ENCODE measurements at places on chromosomes 3 and 15.

GRCh38 chr3:56864090-56864489 is 62.3 kb upstream of the ARHGEF3 start:
- no peak for DNase-seq

DNA sequence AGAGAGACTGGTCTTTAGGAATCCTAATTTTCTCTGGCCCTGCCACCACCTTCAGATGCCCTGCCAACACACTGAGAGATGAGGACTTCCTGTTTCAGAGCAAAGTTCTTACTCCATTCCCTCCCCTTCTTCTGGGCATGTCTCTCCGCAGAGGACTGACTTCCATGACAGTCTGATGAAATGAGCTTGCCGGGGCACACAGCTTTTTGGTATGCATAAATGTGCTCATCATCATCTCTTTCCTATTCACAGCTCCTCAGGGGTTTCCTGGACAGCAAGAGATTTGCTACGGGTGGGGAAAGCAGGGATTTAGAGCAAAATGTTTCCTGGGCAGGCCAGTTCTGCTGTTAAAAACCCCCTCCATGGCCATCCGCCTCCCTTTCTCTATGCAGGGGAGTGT is 27.6 kb upstream of the SEMA6D start:
- no peak for DNase-seq

DNA sequence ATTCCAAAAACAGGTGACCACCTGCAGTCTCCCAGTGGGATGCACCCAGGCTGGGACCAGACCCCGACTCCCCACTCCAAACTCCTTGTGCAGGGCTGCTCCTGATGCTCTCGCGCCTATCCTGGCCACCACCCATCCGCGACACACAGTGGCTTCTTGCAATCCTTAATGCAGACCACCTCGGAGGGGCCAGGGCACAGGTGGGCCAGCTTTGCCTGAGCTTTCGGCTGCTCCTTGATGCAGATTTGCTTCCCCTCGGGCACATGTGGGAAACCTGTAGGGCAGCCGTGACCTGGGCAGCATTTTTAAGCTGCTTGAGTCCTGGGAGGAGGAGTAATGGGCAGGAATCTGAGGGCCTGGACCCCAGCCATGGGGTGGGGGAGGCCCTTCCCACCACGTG is 18.9 kb downstream of the SLC6A11 start:
- DNase-seq, result no peak

GRCh38 chr3:64138046-64138445 is 87.2 kb downstream of the PRICKLE2 start:
- no peak for DNase-seq

- DNase-seq, result no peak
These were observed 8.0 kb upstream of the COL6A6 start for GRCh38 chr3:130509008-130509407.

DNA sequence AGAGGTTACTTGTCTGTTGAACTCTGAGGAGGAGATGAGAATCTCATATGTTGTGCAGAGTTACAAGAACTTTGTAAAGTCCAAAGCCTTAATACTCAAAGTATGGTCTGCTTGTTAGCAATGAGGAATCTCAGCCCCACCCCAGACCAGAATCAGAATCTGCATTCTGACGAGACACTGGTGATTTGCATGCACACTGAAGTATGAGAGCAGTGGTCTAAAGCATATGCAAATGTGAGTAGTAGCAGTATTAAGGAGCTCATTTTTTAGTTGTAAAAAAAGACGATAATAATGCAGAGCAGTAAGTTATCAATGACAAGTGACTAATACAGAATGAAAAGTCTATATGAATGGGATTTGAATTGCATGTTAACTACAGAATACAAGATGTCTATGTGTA is 327.7 kb downstream of the RYR3 start:
- no peak for DNase-seq

GRCh38 chr15:26537663-26538062 is 235.2 kb downstream of the GABRB3 start:
- DNase-seq, result peak; percentile 33

GRCh38 chr15:73985101-73985873 is 6.8 kb downstream of the STOML1 start:
- no peak for DNase-seq

DNA sequence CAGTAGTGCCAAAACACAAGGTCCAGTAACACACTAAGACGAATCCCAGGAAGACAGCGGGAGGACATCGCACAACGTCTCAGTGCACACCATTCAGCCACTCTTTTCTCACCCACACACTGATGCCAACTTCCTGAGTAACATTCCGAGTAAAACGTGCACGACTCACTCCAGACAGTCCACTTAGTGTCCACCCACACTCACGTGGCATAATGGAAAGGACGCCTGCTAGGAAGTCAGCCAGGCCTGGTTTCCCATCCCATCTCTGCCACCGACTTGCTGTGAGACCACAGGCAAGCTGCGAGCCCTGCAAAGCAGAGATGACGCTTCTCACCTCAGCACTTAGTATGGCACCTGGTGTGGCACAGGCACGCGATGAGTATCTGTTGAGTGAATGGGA is 36.8 kb upstream of the VGLL4 start:
- no peak for DNase-seq

- no peak for DNase-seq
These were observed 123.3 kb upstream of the BFSP2 start for GRCh38 chr3:133276594-133276993.

DNA sequence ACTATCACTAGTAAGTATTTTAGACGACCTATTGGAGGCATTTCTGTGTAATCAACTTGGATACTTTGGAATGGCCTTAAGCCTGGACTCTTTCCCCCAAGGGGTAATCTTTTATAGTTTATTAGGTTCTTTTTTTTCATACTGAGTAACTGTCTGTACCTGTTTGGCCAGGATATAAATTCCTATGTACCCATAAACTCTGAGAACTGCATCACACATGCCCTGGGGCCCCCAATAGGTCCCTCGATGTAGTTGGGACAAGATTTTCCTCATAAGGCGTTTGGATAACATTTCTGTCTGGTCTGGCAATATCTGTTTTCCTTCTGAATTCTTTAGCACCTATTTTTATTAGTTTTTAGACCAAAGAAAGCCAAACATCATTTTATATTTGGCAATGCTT is 86.4 kb upstream of the WNT7A start:
- DNase-seq, result no peak

DNA sequence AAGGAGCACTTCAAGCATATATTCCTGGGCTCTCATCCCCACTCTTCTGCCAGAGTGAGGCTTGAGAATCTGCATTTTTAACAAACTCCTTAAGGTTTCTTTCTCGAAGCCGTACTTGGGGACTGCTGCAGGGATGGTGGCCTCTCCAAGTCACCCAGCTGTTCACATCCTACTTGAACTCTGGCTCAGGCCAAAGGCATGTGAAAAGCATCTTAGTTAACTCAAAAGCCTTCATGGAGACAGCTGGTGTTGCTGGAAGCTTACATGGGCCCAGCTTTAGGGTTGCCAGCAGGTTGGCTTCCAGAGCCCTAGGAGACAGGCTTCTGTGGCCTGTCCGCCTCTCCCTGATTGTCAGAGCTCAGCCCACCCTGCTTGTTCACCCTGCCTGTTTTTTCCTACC is 139.2 kb downstream of the THSD4 start:
- no peak for DNase-seq

- DNase-seq, result peak; percentile 31
These were observed 2.3 kb upstream of the TMEM266 start for GRCh38 chr15:76057332-76058000.

DNA sequence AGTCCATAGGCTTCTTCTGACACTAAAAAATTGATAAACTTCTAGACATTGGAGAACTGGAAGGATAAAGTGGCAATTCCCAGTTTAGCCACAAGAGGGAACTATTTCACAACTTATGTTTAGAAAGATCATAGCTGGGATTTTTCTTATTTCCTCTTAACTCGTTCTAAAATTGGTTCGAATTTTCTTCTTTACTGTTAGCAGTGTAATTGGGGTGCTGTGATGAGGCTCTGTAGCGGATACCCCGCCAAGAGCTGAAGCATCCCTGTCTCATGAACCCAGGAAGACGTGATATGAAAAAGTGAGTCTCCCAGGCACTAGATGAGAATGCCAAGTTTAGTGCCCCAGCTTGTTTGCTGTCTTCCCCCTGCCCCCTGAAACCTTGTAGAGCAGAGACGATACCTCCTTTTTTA is 85.1 kb downstream of the PDCD6IP start:
- peak; percentile 26 for DNase-seq

DNA sequence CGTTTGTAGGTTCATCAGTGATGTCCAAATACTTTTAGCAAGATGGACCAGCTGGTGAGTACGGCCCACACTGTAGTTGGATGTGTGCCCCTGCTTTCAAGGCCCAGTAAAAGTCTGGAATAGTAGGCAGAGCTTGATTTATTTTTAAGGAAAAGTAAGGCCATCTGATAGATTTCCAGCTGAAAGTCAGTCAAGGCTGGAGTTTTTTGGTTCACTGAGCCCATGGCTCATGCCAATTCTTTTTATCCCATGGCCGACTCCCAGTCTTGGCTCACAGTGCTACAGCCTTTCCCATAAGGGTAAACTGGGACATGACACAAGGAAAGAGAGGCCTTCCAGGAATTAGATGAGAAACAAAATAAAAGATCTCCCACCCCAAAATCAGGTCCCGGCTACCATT is 13.5 kb downstream of the CCDC80 start:
- peak; percentile 46 for DNase-seq

- DNase-seq, result no peak
These were observed 7.5 kb upstream of the POLR2M start for GRCh38 chr15:57698991-57699390.

DNA sequence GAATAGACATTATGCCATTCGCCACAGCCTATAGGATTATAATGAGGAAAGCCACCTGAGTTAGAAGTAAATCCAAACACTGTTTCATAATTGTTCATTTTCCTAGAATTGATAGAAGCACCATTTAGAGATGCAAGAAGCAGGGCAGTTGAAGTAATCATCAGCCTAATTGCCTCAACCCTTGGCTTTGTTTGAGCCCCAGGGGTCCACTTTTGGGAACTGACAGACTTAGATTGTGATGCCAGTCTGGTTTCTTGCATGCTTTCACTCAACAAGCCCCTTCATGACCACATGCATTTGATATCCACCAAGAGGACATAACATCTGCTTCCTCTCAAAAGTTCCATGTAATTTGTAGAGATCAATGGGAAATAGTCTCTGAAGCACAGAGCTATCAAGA is 97.2 kb upstream of the COL8A1 start:
- no peak for DNase-seq

DNA sequence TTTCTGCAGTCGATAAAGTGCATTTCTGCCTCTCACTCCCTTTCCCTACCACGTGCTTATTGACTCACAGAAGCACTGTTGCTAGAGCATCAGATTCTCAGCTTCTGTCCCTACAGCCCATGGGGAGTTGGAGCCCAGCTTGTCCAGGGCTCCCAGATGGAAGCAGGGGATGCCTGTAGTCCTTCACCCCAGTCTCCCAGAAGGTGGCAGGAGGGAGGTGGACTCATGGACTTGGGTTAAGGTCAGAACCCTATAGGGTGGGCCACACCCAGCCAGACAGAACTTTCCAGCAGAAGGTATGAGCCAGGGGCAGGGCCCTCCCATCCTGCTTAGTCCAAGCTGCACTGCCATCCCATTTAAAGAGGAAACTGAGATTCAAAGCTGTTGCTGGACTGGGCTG is 33.1 kb upstream of the SEMA3F start:
- DNase-seq, result no peak

GRCh38 chr3:192834428-192834827 is 83.2 kb downstream of the MB21D2 start:
- no peak for DNase-seq

GRCh38 chr3:82044930-82045705 is 283.7 kb upstream of the GBE1 start:
- no peak for DNase-seq

- DNase-seq, result no peak
These were observed 7.5 kb downstream of the MORF4L1 start for GRCh38 chr15:78880242-78880533.

DNA sequence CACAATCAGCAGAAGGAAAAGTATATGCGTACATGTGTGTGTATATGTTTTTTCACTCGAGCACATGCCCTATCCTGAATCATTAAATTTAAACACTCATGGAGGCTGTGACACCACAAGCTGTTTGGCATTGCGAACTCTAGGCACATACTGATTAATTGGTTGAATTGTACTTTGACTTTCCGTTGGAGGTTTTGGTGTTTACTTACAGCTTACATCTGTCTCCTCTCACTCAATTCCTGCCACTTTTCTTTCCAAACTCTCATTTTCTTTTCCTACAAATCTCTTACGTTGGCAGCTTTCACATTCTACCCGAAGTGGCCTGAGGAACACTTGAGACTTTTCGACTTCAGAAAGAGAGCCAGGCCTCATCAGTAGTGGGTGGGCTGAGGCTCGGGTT is 434.1 kb upstream of the SEMA6D start:
- no peak for DNase-seq

DNA sequence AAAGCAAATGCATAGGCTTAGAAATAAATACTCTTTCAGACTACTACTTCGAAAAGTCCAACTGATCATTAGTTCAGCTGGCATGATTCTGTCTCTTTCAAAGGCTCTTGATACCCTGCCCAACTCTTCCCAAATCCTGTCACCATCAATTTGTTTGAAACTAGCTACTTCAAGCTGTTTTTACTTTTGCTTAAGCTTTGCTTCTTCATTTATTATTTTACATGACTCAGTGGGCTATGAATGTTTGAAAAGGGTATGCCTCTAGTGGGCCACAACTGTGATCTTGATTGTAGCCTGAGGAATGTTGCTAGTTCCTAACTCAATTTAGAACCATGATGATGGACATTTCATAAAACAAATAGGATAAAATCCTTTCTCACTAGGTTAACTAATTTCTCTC is 340.8 kb downstream of the NAALADL2 start:
- DNase-seq, result no peak

DNA sequence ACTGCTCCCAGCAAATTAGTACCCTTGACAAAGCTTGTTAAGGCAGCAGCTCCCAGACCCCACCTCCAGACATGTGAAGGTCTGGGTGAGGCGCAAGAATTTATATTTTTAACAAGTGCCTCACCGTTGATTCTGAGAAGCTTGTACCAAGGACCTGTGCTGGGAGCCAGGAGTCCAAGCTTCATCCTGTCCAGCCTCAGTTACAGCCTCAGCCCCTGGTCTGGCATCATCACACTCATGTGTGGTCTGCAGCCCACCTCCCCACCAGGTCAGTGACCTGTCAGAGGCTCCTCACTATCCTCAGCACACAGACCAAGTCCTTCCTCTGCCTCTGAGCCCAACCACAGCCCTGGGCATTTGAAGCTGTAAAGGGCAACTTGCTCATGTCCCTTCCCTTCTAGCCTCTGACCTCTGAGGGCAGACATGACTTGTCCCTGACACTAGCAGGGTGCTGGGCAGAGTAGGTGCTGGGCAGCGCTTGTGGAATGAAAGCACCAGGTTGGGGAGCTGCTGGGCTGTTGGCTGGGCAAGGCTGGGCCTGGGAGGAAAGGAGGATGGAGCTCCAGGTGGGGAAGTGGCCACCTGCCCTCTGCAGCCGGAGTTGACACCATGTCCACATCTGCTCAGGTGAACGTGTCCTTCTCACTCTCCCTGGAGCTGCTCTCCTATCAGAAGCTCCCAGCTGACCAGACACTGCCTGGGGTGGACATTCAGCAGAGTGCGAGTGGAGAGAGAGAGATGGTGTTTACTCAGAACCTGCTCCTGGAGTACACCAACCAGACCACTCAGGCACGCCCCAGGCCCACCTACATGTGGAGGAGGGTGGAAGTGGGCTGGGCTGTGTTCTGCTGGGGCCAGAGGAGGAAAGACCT is 16.9 kb downstream of the ACAA1 start:
- no peak for DNase-seq
